ENCODE measurements at places on chromosomes 2 and 18.

GRCh38 chr18:55256226-55256928, 297.1 kb upstream of the CCDC68 start:
- no peak for DNase-seq

DNA sequence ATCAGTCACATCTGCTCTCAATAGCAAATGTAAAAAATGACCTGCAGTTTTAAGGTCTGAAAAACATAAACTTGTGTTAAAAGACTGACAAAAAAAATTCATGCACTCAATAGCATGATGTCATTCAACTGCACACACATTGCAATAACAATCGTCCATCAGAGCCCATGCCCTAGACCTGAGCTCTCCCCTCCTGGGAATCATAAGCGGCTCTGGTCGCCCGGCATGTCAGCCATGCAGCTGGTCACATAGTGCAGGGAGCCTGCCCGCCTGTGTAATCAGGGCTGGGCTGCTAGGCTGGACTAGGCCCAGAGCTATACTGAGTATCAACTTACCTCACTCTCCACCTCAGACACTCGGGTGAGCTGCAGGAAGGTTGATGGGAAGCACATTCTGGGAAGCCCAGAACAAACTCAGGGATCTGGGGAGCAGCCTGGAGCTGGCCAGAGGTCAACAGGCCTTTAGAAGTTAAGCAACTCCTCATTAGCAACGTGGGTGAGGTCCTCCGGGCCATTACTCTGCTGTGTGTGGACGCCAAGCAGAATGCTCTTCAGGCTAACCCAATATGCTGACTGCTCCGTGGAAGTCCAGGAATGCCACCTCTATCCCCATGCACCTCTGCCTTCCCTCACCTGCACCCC, 165.5 kb downstream of the TTC32 start:
- no peak for DNase-seq

- no peak for DNase-seq
Measured at GRCh38 chr2:65687614-65688013, 255.2 kb upstream of the SPRED2 start.

DNA sequence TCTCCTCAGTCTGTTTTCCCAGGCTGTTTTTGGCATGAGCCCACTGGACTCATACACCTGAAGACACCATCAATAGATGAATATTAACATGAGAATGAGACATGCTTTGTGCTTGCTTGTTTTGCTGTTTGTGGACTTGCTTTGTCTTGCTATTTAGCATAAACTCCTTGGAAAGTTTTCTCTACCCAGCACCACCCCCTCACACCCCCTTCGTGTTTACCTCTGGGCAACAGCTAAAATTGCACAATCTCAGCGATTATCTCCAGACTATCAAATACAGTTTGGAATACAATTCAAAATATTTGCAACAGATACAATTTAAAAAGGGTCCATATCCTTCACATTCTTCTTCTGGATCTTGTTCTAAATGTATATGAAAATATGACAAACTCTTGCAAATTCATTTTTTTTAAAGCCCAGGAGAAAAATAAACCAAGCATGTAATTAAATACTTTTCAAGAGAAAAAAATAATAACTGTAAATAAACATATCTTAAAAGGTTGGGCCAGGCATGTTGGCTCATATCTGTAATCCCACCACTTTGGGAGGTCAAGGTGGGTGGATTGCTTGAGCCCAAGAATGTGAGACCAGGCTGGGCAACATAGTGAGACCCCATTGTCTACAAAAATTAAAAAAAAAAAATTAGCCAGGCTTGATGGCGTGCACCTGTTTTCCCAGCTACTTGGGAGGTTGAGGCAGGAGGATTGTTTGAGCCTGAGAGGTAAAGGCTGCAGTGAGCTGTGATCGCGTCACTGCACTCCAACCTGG, 32.3 kb upstream of the PMAIP1 start:
- no peak for DNase-seq

- DNase-seq = no peak
Measured at GRCh38 chr18:23220355-23220754, 85.1 kb downstream of the CABLES1 start.

GRCh38 chr18:58078889-58079573, 35.0 kb downstream of the NEDD4L start:
- DNase-seq = no peak

DNA sequence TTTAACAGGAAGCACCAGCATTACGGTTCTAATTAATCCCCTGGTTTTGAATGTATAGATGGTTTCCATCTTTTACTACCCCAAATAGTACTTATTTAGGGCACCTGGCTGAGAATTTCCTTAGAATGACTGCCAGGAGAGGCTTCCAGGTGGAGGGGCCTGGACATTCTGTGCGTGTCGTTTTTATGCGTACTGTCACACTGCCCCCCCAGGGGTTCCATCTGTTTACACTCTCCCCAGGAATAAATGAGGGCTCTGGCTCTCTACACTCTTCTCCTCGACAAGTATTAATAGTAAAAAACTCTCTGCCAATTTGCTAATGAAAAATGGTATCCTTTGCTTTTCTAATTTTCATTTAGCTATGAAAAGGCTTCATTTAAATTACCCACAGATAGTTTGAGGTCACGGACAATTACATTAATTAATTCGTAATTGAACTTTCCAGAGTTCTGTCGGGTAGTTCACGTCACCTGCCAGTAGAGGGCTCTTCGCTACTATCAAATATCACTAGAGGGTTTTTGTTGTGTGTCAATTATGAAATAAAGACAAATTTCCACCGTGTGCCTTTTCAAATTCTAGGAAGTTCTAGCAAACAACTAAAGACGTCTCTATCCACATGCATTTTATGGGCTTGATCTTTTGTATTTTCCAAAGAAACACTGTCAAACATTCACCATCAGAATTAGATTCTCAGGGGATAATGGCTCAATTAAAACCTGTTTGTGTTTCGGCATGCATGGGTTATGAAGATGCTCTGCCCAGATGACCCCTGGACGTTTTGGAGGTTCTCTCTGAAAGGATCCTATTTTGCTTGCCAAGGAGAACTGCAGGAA, 88.8 kb upstream of the ASB18 start:
- DNase-seq = peak; percentile 20

GRCh38 chr2:180730976-180731375, 249.4 kb upstream of the UBE2E3 start:
- no peak for DNase-seq

GRCh38 chr2:164890544-164890943, 48.9 kb upstream of the COBLL1 start:
- DNase-seq = no peak

GRCh38 chr18:55421615-55422419, 166.2 kb downstream of the TCF4 start:
- DNase-seq = no peak

- no peak for DNase-seq
Measured at GRCh38 chr2:212797484-212798205, 259.0 kb upstream of the ERBB4 start.

Data from naive B cell (primary cell).